Urinary bladder (tissue), 4 donors: ENCODE measurements at places on chromosomes 5 and 9.

GRCh38 chr5:7813007-7813406, 37.9 kb downstream of the CFAP90 start:
- DNase-seq, result no peak

DNA sequence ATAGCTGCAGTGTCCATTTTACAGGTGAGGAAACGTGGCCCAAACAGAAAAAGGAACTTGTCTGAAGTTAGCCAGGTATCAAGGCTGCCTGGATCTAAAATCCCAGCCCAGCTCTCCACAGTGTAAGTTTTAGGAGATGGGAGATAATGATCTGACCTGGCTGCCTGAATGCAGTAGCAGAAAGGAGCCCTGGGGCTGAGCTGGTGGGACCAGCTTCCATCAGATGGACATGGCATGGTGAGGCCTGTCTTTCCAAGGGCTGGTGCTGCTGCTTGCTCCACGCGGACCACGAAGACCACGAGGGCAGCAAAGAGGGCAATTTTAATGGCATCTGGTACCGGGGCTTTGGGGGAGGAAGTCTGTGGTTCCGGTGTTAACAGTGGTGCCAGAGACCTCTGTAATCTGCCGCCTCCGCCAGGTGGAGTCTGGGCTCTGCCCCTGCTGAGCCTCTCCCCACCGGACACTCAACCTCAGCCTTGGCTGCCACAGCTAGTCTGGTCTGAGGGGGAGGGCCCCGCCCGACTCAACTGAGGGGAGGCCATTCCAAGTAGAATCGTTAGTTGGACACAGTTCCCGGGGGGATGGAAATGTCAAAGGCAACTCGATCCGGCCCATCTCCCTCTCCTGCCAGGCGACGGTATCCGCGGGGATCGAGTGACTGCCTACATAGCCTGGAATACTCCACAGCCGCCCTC, 650 bp downstream of the MYORG start:
- DNase-seq, result no peak

DNA sequence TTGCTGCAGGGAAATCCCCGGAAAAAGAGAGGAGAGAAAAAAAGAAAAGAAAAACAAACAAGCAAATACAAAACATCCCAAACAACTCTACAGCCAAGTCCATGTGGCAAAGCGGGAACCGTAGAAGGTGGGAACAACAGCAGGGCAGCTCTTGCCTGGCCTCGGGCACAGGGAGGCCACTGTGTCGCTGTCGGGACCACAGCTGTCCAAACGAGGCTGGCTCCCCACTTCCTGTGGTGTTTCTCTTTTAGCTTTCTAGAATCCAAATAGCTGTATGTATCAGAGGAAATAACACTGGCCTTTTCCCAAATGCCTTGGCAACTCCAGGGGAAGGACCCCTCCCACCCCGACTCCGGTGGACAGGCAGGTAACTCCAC, 41.6 kb upstream of the EQTN start:
- DNase-seq, result no peak

DNA sequence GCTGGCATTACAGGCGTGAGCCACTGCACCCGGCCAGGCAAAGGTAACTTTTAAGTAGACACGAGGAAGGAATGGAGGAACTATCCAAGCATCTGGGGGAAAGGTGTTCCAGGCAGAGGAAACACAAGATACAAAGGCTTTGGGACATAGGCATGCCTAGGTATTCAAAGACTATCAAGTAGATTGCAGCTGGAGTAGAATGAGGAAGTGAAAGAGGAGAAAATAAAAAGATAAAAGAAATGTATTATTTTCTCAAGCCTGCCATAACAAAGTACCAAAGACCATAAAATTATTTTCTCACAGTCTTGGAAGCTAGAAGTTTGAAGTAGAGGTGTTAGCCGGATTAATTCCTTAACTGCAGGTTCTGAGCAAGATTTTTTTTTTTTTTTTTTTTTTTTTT, 39.9 kb upstream of the GRIN3A start:
- DNase-seq, result no peak

DNA sequence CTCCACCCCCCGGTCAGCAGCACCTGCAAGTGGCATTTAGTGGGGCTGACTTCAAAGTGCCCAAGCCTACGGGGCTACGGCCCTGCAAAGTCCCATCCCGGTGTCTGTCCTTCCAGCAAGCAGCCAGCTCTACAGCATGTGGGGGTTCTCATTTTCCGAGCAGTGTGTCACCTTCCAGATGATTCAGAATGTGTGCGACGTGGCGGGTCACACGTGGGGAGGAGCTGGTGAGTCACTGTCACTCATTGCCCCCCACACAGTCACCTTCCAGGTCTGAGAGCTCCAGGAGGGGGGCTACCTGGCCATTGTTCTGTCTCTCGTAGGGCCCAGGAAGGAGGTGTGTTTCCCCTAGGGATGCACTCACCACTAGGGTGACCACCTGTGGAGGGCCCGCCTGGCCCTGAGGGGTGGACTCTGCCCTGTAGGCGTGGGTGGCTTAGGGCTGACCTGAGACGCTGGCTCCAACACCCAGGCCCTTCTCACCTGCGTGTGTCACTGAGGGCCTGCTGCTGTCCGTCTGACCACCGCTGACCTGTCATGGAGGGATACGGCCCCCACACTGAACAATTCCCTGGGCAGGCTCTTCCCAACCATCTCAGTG, 70.2 kb downstream of the SEMA4D start:
- DNase-seq, result no peak

GRCh38 chr9:69945671-69946141, 97.9 kb upstream of the MAMDC2 start:
- peak; percentile 33 for DNase-seq

- DNase-seq, result no peak
Observed at GRCh38 chr9:114048533-114049415, 29.3 kb downstream of the AMBP start.

GRCh38 chr9:36341936-36342577, 58.0 kb downstream of the RNF38 start:
- no peak for DNase-seq

- no peak for DNase-seq
Observed at GRCh38 chr9:130885484-130886375, 10.9 kb downstream of the QRFP start.

- no peak for DNase-seq
Observed at GRCh38 chr5:127933348-127933747, 150.2 kb upstream of the SLC12A2 start.

GRCh38 chr5:31186672-31187267, 6.7 kb upstream of the CDH6 start:
- no peak for DNase-seq

DNA sequence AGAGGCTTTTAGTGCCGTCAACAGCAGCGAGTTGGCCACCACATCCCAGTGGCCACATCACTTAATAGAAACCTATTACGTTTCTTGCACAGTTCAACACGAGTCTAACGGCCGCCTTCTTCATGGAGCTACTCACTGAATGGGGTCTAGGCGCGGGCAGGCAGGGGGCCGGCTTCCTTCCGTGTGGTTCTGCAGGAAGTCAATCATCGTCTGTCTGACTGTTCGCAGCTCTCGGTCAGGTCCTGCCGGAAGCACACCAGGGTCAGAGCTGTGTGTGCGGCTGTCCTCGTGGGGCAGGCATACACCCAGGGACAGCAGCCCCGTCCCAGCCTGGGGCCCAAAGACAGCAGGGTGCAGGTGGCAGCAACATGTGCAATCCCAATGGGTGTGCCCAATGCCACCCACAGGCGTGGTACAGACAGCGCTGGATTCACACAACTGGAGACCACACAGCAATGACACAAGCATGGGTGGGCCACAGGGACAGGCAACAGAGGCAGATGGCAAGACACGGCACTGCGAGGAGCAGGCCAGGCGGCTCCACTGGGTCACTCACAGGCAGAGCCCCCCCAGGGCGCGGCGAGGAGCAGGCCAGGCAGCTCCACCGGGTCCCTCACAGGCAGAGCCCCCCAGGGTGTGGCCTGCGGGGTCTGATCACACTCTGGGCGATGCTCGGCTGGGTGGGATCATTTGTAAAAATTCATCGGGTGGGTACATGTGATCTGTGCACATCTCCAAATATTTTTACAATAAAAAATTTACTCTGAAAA, 19.1 kb upstream of the LHX3 start:
- DNase-seq, result no peak

- no peak for DNase-seq
Observed at GRCh38 chr5:123610209-123610608, 98.2 kb downstream of the CSNK1G3 start.

DNA sequence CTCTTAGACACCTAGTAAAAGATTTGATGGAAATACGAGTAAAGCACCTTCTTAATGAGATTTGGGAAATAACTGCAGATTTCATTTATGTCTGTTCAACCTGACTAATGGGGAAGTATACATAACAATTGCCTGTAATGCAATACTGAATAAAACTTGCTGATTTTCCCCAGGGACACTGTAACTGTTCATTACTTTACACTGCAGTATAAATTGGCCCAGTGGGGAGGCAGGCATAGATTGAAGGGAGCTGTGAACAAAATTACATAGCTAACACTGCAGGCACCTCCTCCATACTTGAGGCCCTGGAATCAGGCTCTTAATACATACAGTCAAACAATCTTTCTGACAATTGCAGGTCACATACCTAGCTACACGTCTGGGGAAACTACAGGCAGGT, 216.2 kb downstream of the PTPRD start:
- DNase-seq, result no peak

DNA sequence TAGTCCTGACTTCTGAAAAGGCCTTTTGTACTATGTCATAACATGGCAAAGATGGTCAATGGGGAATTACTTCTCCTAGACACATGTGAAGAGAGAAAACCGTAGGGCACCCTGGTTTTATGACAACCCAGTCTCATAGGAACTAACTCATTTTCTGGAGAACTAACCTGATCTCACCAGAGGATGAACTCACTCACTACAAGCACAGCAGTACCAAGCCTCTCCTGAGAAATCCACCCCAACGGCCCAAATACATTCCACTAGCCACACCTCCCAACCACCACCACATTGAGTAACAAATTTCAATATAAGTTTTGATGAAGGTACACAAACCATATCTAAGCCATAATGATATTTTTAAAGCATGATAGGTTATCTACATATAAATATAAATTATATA, 909.3 kb upstream of the CDH10 start:
- DNase-seq, result no peak

- DNase-seq, result peak; percentile 26
Observed at GRCh38 chr9:36401164-36401740, 1.2 kb upstream of the RNF38 start.

- DNase-seq, result no peak
Observed at GRCh38 chr5:1882337-1883119, at the start of gene IRX4. TSS of gene IRX4 (minus strand) at chr5:1882925. CDS start at chr5:1882647, 278 bp downstream.

DNA sequence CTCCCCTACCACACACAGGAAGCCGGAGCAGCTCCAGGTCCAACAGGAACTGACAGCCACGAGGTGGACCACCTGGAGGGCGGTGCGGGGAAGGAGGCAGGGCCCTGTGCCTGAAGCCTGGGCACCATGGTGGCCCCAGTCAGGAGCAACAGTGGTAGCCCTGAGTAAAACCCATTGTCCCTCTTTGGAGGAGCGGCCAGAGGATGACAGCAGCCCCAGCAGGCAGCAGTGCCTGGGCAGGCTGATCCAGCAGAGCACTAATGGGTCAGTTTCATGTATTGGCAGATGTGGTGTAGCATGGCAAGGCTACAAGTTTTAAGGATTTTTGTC, 47.7 kb upstream of the GARNL3 start:
- DNase-seq, result no peak

GRCh38 chr5:33794550-33795181, 97.1 kb downstream of the ADAMTS12 start:
- DNase-seq, result no peak
